NCI-H446 treated with DMSO at 0.1 percent for 48 hours (cell line): ENCODE measurements at places on chromosomes 1 and 21.

GRCh38 chr1:26126321-26127084 is 14.9 kb downstream of the PDIK1L start:
- DNase-seq, result no peak

DNA sequence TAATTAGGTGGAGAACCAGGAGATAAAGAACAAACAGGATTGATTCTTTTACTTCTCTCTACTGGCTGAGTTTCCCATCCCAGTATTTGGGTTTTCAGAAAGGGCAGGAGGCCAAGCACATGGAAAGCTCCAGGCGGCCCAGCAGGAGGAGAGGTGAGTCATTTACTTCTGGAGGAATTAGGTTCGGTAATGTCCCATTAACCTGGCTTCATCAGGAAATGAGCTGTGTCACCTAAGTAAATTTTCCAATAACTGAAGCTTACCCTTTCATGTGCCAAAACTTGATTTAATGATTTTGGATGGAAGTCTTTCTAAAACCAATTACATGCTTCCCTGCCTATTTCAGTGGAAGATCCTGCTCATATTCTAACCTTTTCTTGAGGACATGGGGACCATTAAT is 257.6 kb upstream of the USP24 start:
- DNase-seq, result peak; percentile 92

DNA sequence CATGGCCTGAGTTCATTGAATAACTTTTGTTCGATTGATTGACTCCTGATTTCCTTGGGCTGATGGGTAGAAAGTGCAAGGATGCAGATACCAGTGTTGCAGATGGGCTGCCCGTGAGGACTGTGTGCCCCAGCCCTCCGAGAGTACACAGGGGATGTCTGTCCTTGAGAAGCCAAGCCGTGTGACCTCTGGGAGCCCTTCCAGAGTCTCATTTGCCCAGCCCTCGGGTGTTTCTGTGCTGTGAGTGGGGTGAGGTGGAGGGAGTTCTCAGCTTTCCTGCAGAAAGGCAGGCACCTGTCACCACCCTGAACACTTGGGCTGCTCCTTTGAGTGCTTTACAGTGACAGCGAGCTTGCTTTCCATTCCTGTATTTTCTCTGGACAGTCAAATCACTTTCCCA is 96.4 kb upstream of the CACNA1E start:
- no peak for DNase-seq

DNA sequence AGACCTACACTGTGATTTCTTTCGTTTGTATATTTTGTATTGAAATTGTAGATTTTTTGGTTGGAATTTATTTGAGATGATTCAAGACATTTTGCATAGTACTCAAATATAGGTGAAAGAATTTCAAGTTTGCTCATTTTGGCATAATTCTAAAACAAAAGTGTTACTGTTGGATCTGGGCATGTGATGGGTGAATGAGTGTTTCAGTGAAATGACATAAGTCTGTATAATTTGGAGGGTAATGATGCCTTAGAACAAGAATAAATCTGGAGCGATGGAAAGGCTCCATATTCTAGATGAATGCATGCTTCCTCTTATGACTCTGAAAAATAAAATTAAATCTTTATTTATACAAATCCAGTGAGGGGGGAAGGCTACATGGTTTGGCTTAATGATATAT is 41.0 kb downstream of the NFIA start:
- no peak for DNase-seq

GRCh38 chr21:27268290-27268689 is 301.4 kb upstream of the ADAMTS5 start:
- no peak for DNase-seq

DNA sequence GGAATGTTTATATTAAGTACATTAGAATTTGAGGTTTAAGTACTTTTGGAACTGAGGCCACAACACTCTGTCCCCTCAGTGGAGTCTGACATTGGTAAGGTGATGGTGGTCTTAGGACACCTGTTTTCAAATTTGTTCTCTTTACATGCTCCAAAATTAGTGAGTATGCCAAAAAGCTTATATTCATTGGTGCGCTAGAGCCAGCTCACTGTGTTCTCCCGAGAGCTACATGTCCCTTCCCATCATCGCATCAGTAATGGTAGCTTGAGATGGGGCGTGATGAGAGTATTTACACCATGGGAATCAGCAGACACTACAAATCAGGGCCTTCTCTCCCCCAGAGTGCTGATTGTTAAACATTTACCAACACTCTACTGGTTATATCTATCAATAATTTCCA is 19.5 kb downstream of the ETS2 start:
- DNase-seq, result no peak

- no peak for DNase-seq
Observed at GRCh38 chr1:154969860-154970452, 591 bp downstream of the SHC1 start.

- DNase-seq, result no peak
Observed at GRCh38 chr1:220770245-220770913, 16.3 kb upstream of the MTARC1 start.

- DNase-seq, result no peak
Observed at GRCh38 chr1:77063118-77063517, 156.1 kb downstream of the PIGK start.

- DNase-seq, result peak; percentile 80
Observed at GRCh38 chr1:25727635-25728286, 72.2 kb upstream of the SELENON start.

GRCh38 chr21:31252091-31252490 is 92.0 kb downstream of the TIAM1 start:
- no peak for DNase-seq

DNA sequence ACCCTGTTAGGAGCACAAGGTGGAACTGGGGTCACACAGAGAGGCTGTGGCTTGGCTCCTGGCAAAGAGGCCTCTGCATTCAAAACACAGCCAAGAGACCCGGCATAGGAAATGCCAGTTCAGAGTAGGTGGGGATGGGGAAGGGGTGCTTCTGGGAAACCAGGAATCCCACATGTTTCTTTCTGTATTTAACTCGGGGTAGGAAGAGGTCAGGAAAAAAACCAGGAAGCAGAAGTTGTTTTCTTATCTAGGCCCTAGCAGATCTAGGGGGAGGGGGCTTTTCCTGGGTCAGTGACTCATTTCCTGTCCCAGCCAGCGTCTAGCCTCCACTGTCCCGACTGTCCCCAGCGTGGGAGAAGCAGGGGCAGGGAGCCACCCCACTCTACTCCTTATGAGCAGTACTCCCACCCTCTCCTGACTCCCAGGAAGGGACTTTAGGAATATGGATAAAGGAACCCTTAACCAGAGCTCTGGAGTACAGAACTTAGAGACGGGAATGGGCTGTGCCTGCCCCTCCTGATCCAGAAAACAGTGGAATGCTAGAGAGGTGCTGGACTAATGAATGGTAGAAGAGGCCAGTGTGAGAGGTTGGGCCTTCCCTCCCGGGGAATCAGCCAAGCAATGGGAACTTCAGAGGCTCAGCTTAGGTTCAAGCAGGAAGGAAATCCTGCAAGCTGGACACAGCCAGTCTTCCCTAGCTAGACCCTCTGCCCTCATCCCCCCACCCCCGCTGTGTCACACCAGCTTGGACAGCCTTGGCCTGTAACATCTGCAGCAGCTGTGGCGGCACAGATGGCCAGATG is 5.7 kb downstream of the FHL3 start:
- DNase-seq, result no peak

GRCh38 chr1:5513179-5513578 is 479.0 kb downstream of the NPHP4 start:
- DNase-seq, result no peak

DNA sequence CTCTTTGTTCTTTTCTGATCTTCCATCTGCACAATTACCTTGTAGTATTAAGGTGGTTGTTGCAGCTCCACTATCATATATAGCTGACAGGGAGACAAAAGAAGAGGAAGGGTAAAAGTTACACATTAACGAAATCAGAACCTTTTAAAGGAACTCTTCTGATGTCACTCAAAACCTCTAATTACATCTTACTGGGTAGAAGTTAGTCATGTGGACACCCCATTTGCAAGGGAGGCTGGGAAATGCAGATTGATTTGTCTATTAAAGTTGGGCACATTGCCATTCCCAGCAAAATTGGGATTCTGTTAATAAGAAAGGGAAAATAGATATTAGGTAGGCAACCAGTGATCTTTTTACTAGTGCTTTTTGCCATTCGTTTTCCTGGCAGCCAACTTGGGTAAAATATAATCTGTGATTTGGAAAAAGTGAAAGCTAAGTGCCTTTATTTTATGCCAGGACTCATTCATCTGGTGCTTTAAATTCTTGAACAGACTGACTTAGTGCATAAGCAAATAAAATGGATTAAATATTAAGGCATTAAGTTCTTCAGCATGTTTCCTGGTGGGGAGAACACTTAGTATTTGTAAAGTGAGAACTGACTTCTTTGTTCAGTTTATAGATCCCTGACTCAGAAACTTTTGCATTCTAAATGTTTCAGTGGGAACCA is 71.3 kb downstream of the DNM3 start:
- no peak for DNase-seq

DNA sequence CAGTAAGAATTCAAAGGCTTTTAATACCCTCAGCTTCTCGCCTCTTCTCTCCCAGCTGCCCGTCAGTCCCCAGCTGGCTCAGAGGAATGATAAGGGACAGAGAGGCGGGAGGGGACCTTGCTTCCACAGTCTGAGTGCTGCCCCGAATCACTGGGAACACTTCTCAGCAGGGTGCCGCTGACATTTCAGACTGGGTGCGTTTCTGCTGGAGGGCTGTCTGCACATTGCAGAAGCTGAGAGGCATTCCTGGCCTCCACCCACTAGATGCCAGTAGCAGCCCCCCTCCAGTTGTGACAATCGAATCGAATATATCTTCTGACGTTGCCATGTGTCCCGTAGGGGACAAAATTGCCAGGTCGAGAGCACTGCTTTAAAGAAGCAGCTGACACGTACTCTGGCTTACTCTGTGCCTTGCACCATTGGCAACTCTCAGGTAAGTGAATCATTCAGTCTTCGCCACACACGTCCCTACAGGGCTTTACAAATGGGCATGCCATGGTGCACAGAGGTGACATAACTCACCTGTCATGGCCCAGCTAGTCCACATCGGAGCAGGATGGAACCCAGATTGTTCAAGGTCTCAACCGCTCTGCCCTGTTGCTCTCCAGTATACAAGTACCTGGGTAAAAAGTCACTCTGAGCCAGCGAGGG is 23.9 kb downstream of the CTNNBIP1 start:
- DNase-seq, result no peak

- DNase-seq, result no peak
Observed at GRCh38 chr1:183595537-183595936, 5.3 kb upstream of the NCF2 start.

GRCh38 chr1:115241309-115241708 is 96.7 kb downstream of the NGF start:
- no peak for DNase-seq

- DNase-seq, result peak; percentile 87
Observed at GRCh38 chr1:27981145-27981544, 21.4 kb downstream of the XKR8 start.

DNA sequence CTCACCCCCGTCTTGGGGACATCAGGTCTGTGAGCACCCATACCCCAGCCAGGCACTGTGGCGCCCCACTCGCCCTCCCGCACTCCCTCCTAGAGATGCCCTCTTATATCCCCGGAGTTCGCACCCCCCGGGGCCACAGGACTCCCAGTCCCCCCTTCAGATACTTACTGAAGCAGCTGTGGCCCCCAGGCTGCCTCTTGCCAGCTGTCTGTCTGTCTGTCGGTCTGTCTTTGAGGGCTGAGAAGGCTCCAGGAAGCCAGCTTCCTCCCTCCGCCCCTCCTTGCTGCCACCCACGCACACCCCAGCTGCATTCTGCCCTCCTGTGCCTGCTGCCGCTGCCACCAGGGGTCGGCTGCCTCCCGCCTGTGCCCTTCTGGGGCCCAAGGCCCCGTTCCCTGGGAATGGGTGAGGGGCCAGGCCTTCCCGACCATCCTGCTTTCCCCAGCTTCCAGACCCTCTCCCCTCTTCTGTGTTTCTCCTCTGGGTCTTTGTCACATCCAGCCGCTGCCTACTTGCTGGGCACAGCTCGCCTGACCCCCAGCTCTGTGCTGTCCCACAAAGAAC is at the start of gene PTPN7:
TSS of gene PTPN7 (minus strand) at position 226 of the 564 bp plus-strand sequence. CDS start 1,200 bp downstream, outside the sequence.
- DNase-seq, result no peak

DNA sequence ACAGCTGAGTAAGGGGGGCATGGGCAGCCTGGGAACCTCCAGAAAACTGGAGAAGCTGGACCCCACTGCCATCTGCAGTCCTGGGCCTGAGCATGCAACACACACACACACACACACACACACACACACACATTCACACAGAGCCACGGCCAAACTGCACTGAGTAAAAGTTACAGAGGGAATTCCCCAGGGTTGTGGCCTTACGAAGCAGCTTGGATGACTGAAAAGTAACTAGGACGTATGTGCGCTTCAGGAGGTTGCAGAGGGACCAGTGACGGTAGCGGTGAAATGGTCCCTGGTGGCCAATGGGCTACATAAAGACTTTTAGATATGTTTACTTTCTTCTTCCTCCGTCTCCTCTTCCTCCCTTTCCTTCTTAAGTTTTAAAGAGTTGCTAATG is 232.5 kb upstream of the TMEM51 start:
- no peak for DNase-seq

- no peak for DNase-seq
Observed at GRCh38 chr1:183850852-183851251, 45.9 kb downstream of the RGL1 start.

DNA sequence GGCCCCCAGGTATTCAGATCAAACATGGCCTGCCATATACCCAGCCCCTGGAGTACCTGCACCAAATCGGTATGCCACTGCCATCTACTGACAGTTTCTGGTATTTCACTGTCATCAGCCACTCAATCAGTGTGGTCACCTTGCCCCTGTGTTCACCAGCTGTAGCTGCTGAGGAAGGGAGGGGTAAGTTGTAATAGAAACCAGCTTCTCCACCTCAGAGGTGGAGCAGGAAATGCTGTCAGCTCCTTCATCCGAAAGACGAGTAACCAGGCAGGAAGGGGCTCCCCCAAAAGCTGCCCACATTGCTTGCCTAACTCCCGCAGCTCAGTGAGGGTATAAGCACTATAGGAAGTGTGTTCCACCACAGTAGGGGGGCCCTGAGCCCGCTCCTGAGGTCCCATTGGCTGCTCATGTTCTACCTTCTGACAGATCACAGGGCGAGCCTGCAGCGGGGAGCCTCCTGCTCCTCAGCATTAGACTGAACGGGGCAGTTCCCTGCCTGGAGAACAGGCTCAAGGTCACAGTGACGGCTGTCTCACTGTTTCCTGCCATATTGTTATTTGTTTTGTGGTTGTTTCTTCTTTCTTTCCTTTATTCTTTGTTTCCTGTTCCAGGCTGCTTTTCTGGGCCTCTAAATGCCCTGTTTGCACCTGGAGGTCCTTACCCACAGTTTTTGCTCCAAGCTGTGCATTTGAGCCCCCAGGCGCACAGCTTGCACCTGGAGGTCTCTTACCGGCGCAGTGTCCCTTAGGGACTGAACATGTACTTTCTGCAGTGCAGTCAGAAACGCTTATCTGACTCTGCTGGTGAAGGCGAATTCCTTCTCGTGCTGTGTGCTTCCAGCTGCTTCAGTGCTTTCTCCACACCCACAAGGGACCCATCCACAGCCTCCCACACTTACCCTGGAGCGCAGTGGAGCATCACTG is 1638.3 kb downstream of the MRPL39 start:
- DNase-seq, result peak; percentile 21

DNA sequence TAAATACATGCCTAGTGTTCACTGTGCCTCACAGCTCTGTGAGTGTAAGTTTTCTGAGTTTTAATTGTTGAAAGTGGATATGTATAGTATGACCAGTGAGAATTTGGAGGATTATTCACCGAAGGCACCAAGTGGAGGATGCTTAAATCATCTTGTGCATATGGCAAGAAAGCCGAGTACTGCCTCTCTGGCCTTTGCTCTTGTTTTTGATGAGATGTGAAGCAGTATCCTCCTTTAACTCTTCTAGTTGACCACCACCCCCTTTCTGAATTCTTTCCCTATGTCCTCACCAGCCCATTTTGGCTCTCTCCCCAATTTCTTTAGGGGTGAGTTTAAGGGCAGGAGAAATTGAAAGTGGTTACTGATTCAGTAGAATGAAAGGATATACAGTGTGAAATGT is 130.4 kb downstream of the SYT2 start:
- DNase-seq, result no peak
